ENCODE measurements at places on chromosomes 1 and 21.

DNA sequence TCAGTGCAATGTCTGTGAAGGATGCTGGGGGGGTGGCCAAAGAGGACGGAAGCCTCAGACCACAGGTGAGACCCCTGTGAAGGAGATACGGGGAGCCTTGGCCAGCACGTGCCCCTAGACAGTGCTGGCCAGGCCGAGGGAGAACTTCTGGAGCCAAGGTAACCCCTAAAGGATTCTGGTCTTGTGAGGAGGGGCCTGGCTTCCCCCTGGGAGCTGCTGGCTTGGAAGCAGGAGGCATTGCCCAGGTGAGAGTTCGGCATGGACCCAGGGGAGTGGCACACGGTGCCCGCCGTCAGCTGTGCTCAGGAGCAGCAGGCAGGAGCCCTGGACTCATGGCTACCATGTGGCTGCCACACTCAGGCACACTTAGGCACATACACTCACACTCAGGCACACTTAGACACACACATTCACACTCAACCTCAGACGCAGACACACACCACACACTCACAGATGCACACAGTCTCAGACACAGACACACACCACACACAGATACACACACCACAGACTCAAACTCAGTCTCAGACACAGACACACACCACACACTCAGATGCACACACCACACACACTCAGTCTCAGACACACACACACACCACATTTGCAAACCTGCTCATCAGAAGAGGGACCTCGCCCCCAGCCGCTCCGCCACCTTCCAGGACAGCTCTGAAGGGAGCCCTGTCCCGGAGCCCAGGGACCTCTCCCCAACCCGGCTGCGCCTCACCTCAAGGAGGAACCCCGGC, 1.1 kb upstream of the COL6A2 start:
- DNase-seq = peak; percentile 8

DNA sequence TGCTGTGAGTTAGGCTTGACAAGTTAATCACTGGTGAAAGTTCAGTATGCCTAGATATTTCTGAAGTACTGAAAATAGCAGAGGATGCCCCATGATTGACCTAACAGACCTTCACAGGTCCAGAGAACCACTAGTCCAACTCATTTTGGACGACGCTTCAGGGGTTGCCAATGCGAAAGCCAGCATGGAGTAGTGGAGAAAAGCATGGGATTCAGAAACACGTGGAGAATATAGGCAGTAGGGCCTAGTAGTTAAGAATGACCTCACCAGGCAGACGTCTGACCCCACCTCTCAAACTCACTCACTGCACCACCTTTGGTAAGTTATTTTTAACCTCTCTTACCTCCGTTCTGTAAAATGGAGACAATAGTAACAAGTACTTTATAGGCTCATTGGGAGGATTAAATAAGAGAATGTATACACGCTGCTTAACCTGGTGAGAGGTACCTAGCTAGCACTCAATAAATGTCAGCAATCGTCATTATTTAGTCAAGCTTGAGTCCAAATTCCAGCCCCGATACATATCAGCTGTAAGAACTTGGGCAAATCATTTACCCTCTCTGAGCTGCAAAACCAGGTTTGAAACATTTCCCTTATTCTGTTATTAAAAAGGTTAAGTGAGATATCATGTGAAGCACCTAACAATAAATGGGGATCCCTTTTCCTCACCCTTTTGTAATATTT, 13.2 kb downstream of the PLPP3 start:
- DNase-seq = no peak

GRCh38 chr1:65255656-65256050, 53.7 kb upstream of the DNAJC6 start:
- DNase-seq = no peak

DNA sequence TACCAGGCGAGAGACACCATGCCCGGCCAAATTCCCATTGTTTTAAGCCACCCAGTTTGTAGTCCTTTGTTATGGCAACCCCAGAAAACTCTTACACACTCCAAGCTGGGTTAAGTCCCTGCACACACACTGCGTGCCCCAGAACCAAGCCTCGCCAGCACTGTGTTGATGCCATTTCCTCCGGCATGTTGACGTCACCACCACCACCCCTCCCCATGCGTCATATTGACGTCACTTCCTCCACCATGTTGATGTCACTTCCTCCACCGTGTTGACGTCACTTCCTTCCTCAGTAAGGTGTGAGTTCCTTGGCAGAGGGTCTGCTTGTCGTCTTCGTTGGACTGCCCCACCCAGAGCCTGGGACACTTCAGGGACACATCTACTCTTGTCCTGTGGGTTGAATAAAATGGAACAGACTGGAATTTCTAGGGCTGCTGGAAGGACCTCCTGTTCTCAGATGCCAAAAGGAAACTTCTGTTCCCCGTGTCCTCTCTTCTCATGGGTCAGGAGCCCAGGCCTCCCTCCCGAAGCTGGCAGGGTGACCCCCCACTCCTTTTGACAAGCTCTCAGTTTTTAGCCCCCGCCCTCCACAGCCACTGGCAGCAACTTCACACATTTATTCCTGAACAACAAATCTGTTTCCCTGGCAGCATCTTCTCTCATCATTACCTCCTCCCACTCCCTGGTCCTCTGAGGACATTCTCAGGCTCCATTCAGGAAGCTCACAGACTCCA, 643.3 kb downstream of the NPHP4 start:
- DNase-seq = no peak

- no peak for DNase-seq
Observed at GRCh38 chr21:39972976-39973770, 105.9 kb downstream of the PCP4 start.

GRCh38 chr1:245067257-245067656, 87.5 kb upstream of the KIF26B start:
- DNase-seq = no peak
